ENCODE measurements at places on chromosomes 5 and 9.

DNA sequence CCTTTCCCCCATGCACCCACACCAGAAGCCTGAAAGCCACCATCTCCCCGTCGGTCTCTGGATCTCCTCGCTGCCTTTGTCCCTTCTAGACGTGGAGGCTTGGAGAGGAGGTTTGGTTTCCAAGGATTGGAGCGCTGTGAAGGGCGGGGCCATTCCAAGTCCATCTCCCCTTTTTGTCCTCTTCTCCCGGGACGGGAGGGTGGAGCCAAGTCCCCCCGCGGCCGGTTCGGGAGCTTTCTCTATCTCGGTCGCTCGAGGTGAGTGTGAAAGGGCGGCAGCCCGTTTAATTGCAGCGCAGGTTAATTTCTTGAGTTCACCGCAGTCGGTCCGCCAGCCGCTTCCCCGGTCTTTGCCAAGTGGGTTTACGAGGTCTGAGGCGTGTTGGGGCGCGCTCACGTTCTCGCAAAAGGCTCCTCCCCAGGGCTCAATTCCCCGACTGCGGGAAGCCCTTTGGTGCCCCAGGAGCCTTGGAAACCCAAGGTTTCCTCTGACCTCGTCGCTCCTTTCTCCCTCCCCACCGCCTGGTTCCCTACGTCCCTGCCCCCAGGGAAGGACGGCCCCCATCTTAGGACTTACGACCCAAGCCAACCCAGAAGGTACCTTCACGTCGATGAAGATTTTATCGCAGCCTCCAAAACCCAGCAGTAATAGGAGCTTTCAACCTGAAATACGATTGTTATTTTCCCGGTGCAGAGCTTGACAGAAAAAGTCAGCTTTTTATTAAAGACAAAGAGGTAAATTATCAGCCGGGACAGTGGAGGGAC is 2.8 kb upstream of the ZNF462 start:
- DNase-seq: no peak

- no peak for DNase-seq
Measured at GRCh38 chr5:44714871-44715561, 93.7 kb upstream of the MRPS30 start.

DNA sequence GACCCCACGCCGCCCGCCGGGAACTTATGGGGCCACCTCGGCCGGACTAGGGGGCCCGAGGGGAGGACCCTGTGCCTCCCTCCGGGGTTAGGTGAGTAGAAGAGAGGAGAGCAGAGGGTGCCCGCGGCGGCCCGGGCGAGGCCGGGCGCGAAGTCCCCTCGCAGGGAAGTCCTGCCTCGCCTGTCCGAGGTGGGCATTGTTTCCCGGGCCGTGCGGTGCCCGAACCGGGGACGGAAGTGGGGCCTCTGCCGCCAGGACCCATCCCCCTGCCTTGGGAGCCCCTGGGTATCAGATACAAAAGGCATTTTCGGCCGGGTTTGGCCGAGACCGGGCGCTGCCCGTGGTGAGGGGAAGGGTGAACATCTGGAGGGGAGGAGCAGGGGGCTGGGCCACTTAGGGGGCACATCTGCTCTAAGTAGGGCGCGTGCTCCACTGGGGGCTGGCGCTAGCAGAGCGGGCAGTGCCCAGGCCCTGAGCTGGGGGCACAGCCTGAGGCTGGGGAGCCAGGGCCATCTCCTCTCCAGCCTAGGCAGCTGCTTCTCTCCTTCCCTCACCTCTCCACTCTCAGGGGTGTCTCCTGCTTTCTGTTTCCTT is 48.2 kb downstream of the DAB2IP start:
- DNase-seq: no peak

DNA sequence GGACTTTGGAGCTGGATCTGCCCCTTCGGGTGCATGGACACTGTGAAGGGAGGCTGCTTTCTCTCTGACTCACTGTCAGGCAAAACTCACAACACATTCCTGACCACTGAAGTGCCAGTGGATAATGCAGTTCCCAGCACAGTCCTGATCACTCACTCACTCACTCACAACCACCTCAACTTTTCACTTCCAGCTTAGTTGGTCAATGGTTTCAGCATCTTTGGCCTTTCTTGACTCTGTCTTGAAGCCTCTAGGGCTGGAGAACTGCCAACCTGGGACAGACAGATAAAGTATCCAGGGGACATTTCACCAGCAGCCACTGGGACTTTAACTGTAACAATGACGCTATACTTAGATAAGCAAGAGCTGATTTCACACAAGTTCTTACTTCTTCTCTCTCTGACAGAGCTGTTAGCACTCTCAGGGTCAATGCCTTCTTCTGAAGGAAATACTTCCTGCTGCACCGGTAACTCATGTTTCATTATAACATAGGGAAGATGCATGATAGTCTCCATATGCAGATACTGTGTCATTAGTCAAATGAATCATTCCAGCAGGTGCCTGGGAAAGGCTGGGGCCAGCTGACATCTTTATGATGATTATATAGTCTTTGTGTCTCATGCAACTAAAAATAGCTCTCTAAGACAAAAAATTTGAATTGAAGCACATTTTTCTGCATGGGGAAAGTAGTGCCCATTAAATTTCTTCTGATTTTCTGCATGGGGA is 499.0 kb downstream of the SEMA5A start:
- DNase-seq: no peak

Data from cortex of kidney (tissue), 1 donor.